ENCODE measurements at places on chromosomes 1 and 21.
A peak's percentile ranks its signal among the peaks of the same experiment; 100 is the strongest.

- no peak for DNase-seq
Observed at GRCh38 chr21:44927587-44928461, 7.1 kb upstream of the ITGB2 start.

DNA sequence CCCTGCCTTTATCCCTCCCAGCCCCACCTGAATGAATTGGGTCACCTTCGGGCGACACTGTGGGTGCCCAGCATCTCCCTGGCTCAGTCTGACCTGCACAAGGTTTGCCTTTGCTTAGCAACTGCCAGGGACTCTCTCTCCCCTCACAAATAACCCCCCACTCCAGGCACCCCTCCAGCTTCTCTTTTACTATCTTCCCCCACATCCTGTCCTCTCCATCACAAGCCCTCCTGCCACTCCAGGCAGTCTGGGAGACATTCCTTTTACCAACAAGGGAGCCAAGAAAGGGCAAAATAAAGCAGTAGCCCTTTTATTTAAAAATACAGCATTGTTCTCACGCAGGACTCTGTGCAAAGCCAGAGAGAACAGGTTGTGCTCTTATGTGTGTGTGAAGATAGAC lies 23.9 kb downstream of the LGR6 start:
- DNase-seq = no peak

- peak; percentile 89 for DNase-seq
Observed at GRCh38 chr1:19010995-19011844, 54.7 kb upstream of the IFFO2 start.

DNA sequence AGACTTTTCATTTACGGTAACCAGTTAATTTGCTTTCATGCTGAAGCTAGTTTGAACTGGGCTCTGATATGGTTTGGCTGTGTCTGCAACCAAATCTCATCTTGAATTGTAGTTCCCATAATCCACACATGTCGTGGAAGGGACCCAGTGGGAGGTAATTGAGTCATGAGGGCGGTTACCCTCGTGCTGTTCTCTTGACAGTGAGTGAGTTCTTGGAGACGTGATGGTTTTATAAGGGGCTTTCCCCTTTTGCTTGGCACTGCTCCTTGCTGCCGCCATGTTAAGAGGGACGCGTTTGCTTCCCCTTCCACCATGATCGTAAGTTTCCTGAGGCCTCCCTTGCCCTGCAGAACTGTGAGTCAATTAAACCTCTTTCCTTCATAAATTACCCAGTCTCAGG lies 10.3 kb upstream of the FHAD1 start:
- DNase-seq = no peak

DNA sequence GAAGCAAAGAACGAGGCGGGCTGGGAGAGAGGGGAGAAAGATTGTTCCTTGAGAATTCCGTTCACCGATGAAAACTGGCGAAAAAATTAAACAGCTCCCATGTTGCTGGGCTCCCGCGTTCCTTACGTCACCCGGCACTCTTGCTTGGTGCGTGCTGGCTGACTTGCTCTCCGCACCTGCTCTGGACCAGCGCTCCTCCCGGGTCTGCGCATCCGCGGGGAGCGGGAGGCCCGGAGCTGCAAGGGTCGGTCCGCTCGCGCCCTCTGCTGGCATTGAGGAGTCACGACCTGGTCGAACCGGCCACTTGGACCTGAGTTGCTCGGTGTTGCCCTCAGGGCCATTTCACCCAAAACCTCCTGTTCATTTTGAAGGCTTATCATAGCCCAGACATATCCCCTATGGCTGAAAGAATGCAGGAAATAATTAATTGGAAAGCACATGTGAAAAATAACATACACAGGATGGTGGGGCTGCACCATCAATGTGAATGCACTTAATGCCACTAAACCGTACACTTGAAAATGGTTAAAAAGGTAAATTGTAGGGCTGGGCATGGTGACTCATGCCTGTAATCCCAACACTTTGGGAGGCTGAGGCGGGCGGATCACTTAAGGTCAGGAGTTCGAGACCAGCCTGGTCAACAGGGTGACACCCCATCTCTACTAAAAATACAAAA lies 98.9 kb upstream of the BACE2 start:
- peak; percentile 30 for DNase-seq

DNA sequence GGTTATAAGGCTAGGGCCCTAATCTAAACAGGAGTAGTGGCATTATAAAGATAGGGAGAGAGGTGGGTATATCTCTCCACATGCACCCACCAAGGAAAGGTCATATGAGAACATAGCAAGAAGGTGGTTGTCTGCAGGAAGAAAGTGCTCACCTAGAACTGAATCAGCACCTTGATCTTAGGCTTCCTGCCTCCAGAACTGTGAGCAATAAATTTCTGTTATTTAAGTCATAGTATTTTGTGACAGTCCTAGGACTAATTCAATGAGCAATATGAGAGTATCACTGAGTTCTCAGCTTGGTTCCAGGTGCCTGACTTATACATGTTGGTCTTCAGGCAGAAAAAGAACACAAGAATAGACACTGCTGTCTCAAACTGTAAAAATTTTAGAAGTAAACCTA lies 51.8 kb downstream of the MRPL39 start:
- DNase-seq = no peak

DNA sequence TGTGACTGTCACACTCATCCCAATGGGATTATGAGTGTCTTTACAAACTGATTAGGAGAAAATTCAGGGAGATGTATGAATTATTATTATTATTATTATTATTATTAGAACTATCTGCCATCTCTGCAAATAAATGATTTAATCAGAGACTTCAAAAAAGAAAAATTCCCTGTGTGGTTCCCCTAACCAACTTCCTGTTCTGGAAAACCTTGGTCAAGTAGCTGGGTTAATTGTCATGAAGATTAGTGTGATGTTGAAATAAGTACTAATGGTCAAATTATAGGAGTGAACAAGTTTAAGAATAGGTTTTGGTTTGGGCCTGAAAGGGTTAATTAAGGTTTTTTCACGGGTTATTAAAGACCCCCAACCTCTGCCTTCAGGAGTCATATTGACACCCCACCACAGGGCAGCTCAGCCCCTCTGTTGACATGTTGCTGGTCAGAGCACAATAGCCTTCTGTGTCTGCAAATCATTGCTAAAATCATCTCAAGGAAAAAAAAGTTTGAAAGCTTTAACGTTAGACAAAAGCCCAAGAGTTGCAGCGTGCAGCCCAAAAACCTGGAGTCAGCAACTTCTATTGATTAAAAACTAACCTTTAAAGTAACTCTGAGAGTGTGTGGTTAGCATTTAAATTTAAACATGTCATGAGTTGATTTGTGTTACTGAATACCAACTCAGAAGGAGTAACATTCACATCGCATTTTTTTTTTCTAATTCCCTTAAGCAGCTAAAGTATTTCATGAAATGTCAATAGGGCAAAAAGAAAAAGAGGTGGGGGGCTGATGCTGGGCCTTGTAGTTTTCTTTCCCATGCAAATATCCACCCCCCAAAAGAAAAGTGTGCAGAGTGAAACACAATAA lies 272.5 kb downstream of the TM2D1 start:
- no peak for DNase-seq

DNA sequence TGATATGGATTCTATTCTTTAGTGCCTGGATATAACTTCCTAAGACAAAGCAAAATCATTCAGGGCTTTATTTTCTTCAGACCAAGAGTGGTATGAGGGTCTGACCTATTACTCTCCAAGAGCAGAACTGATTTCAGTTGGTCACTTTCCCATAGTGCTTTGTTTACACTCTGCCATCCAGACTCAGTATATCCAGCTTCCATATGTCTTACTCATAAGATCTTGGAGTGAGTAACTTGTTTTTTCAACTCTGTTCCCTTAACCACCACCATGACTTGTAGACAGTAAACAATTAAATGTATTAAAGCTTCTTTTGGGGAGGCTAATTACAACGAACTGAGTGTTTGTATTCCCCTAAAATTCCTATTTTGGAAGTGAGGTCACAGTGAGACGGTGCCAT lies 83.4 kb downstream of the USP24 start:
- DNase-seq = peak; percentile 35
